ENCODE measurements at places on chromosomes 1 and 21. TPM values are rescaled to one million over a fixed set of nuclear protein-coding genes. Genes with fewer than 3 reads are reported as not detected.

DNA sequence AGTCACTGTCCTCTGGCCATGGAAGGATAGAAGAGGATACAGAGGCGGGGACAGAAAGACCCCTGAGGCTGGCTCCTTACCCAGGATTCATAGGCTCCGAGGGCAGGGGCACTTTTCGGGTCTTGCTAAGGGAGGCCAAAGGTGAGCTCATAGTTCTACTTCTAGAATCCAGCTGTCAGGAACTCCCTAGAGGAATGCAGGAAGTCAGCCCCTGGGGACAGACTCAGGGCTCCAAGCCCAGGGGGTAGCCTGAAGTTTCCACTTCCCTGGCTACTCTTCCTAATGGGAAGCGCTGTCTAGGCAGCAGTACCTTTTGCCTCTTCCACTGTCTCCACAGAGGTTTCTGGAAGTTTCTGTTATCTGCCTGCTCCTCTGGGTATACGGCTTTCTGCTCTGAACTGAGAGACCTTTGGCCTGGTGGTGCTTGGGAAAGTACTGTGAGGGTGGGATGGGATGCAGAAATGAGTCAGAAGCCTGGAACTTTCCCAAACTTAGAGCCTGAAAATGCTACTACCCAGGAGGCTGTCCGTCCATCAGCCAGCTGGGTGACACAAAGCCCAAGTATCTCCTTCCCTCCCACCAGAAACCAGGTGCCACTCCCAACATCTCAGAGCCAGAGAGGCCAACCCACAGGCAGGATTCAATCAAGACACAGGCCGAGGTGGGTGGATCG, 3.6 kb downstream of the UBXN11 start:
- no peak for DNase-seq

GRCh38 chr1:200053646-200054045, 26.1 kb downstream of the NR5A2 start:
- DNase-seq: peak; percentile 30

DNA sequence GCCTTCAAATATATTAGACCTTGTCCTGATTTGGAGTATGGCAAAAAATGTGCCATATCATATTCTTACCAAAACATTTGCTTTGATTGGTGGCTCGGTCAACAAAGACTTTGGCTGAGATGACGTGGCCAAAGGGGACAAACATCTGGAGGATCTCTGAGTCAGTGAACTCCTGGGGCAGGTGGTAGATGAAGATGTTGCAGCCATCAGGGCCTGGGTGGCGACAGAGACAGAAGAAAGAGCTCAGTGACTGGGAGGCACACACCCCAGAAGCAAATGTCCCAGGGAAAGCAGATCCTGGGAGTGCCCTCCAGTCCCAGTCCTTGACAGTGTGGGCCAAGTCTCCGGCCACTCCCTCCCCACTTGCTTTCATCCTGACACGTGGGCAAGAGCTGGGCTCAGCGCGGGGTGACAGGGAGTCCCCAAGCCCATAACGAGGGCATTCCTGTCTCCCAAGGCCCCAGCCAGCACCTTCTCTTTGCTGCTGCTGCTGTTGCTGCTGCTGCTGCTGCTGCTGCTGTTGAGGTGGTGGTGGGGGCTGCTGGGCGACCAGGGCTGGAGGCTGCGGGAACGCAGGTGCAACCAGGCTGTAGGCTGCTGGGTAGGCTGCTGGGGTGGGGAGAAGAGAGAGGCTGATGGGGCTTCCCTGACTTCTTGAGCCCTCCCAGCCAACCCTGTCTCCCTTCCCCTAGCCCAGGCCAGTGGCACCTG, 10.7 kb downstream of the CELF3 start:
- no peak for DNase-seq

- no peak for DNase-seq
Measured at GRCh38 chr1:114270282-114270681, 116.6 kb upstream of the SYT6 start.

GRCh38 chr1:184804220-184804619, 49.6 kb upstream of the EDEM3 start:
- no peak for DNase-seq

Gene CENPL
- total RNA-seq: 23.2 TPM

- DNase-seq: peak; percentile 88
Measured at GRCh38 chr1:201709564-201710295, 119.2 kb upstream of the IPO9 start.

DNA sequence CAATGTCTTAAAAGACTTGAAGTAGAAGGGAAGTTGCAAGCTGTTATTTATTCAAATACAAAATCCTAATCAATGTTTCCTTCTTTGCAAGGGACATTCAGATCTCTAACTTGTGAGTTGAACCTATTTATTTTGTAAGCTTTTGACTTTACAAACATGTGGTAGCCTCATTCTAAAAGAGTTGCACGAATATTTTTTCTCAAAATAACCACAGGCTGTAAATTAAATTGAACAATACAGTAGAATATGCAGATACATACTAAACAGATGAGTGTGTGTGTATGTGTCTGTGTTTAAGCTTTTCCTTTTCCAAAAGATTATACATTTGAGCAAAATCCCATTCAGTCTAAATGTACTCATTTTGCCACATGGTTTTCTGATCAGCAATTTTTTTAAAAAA, 4.8 kb upstream of the DYNLT5 start:
- no peak for DNase-seq

DNA sequence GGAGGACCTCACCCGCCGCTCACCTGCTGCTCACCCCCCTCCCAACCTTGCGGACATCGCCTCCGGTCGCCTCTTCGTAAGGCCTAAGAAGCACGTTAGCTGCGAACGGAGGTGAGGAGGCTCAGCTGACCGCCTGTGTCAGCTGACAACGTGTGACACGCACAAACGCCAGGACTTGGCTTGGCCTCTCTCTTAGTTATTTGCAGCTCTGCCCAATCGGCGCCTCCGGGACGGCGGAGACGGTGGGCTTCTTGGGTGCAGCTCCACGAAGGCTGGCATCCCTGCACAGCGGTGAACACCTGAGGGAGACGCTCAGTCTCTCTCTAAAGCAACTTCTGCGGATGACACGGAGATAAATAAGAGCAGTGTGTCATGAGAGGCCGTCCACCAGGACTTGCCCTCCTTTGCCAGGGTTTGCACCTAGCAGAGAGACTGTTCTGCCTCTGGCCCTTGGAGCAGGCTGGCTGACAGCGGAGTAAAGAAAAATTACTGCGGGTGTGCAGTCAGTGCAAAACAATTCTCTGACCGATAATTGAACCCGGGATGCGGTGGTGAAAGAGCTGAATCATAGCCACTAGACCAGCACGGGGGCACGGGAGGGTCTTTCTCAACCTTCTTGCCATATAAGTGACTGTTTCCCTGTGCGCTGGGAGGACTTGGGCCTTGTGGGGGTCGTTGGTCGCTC, 318.9 kb downstream of the FAM72C start:
- no peak for DNase-seq

Gene UFC1
- 86.6 TPM for total RNA-seq

Gene LCA5L
- not detected for total RNA-seq

Gene HMGCS2
- total RNA-seq: not detected

Gene SMCP
- not detected for total RNA-seq

GRCh38 chr21:45865106-45865835, 116.3 kb upstream of the COL6A1 start:
- no peak for DNase-seq

DNA sequence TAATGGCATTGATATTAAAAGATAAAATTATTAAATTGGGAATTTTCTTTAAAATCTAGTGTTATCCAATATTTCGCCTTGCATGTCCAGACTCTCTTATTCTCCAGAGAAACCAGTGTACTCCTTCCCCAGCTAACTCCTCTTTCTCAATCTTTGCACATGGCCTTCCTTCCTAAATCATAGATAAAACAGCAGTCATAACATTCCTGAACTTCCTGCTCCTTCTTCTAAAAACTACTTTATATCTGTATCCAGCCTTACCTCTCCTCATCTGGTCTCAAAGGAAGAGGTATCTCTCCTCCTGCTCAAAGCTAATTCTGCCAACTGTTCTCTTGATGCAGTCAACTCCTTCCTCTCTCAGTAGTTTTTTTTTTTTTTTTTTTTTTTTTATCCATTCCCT, 39.5 kb upstream of the NEK7 start:
- DNase-seq: no peak

DNA sequence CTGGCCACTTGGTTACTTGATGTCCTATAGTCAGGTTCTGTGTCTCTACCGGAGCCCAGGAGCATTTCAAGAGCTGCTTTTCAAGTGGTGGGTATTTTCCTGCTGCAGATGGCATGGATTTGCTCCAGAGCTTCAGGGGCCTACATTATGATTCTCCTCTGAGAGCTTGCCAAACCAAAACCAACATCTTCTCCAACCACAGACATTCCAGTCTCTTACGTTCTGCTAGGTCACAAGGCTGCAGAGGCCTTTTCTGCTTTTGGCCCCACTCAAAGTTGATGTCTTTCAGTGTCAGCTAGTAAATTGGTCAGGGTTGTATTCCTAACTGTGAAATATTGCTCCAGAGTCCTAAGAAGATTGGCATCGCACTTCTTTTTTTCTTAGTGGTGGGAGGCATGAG, 14.7 kb upstream of the AQP10 start:
- DNase-seq: no peak

DNA sequence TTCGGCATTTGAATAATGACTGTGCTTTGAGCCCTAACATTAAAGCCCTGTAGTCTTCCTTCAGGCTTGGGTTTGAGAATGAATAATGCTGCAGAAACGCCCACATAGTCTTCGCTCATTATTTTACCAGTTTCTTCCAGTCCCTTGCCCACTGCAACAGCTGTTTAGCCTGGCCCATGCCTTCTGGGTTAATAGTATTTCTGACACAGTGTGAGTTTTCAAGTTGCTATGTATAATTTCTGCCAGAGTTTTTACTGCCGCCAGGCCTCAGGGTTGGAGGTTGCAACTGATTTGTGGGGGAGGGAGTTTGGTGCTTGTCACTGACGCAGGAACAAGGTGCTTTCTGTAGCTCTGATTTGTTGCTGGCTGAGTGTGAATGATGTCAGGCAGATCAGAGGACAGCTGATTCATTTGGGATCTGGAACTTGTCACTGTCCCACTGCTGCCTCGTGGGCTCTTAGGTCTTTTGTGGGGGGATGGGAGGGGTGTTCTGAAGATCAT, 109.8 kb downstream of the MAST2 start:
- DNase-seq: no peak

DNA sequence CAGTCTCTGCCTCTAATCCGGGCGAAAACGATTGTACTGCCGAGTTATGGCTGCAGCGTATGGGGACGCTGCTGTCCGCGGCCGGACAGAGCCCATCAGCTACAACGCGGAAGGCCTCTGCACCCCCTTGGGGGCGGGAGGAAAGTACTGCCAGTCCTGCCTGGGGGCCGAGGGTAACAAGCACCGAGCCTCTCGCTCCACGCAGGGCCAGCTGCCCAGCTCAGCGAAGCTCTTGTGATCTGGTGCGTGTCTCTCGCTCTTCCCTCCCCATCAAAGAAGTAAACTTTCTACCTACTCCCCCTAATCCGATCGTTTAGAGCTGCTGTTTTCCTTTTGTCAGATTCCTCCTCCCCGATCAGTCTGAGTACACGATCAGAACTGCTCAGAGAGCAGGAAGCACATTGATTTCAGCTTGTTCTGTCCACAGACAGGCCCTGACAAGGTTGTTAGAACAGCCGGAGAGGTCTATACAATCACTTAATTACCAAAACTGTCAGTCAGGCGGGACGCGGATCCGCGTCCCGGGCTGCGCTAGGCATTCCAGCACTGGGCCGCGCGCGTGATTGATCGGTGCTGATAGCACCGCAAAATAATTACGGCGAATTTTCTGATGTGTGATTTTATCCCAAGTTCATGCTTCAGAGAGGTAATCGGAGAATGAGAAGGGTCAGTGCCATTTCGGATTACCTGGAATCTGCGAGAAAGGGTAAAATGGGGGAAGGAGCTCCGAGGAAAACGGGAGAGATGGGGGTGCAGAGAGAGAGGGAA, 8.7 kb upstream of the BARHL2 start:
- DNase-seq: no peak

Gene ASCL5
- total RNA-seq: not detected

Gene LCE1D
- not detected for total RNA-seq

Gene SLC9A1
- total RNA-seq: 25.5 TPM

DNA sequence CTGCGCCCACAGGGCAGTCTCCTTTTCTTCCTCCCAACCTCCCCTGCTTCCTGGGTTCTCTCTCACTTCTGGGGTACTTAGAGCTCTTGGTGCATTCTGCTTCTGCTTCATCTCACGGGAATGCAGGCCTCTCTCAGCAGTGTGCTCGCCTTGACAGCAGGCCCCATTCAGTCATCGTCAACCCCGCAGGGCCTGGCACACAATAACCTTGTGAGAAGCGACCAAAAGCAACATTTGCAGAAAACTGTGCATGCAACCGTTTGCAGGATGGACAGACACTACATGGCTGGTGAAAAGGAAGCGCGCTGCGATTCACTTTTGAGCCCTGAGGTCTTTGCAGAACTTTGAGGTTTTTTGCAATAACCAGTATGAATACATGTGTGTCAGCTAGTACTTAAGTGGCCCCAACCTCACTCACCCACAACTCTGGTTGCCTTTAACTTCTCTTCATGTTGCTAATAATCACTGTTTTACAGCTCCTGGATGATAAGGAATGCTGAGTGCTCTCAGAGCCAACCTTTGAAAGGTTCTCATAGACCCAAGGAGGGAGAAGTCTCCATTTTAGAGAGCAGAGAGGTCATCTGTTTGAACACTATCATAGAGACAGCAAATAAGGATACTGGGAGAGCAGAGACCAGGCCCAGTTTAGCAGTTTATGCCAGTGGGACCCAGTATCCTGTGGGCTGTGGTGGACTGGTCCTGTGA, 2.5 kb upstream of the CD160 start:
- no peak for DNase-seq

DNA sequence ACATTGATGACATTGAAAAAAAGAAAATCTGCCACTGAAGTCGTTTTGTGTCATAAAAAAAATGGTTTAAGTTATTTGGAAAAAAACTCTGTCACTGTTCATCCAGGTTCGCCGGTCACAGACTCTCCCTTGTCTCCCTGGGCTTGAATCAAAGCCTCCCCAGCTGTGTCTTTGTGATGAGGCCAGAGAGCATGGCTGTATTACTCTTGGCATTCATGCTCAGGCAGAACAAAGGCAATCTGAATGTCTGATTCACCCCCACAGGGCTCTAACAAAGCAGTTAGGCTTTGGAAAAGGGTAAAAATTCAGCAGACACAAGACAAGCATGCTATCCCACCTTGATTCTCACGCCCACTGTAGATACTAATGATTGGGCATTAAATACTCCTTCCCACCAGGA, 304.3 kb upstream of the PLD5 start:
- DNase-seq: no peak

Gene CDK11B
- 40.4 TPM for total RNA-seq

GRCh38 chr1:160753594-160753993, 14.5 kb downstream of the SLAMF7 start:
- DNase-seq: no peak

DNA sequence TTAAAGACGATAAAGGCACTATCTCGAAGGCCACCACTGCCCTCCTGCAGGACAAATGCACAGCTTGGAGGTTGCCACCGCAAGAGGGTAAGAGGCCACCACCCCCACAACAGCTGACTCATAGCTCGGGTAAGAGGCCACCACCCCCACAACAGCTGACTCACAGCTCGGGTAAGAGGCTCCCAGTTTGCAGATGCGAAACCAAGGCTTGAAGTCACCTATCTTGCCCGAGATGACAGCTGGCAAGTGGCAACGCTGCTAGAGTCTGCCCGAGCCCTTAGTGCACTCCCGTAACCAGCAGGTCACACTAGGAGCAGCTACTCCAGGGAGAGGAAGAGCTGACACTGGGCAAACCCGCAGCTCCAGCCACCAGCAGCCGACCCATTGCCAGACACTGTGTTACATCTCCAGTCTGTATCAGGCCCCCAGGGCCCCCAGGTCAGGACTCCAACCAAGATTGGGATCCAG, 17.1 kb upstream of the SPSB1 start:
- DNase-seq: peak; percentile 86

GRCh38 chr21:42378418-42378817, 12.1 kb upstream of the TFF1 start:
- no peak for DNase-seq
